Frontal cortex (tissue), 4 donors: ENCODE measurements at places on chromosomes 11 and 22. TPM values are rescaled to one million over a fixed set of nuclear protein-coding genes. Genes with fewer than 3 reads are reported as not detected.

- DNase-seq = no peak
These were observed 29.5 kb upstream of the TESMIN start for GRCh38 chr11:68780829-68781228.

DNA sequence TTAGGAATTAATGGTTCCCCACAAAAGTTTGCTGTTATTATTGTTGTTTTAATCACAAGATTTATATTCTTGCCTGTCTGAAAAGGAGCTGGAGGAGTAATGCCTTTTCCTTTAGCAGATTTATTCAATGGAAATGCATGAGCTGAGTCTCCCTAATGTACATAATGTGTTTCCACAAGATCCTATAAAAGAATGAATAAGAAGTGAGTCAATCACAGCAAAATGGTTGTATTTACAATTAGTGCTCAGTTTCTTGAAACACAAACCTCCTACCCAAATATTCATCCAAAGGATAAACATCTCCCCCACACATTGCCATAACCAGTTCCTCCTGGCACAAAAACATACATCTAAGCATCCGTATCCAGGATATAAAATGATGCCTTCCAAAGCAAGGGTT, 33.3 kb downstream of the ME3 start:
- no peak for DNase-seq

DNA sequence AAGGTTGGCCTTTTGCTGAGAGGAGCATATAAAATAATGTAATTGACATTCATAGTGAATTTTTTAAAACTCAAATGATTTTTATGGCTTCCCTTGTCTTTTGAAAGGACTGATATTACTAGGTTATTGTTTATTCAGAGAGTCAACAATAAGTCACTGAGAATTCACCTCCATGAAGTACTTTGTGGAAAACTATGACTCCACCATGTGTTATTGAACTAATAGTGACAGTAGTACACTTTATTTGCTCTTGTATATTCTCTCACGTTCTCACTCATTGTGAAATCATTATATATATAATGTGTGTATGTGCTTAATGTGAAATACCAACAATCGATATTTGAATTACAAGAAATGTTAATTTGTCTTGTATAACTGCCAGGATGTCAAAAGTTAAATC, 267.4 kb upstream of the CCDC179 start:
- no peak for DNase-seq

DNA sequence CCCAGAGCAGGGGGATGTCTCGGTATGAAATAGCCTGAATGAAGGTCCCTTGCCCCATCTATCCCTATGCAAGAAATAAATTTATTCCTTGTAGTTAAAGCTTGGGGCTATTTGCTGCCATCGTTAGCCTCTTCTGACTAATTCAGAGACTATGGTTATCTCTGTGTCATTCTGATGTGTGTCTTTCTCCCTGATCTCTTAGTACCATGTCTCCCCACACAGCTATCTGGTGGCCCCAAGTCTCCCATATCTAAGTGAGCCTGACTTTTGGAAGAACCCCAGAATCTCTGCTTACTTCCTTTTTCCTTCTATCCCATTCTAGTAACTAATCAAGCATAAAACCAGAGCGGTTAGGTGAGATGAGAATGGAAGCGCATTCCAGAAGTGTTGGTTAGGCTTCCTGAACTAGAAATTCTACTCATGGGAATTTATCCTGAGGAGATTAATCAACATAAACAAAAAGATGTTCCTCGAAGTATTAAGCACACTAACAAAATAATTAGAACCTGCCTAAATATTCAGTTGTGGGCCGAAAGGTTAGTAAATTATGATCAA, 71.4 kb upstream of the BMAL1 start:
- DNase-seq = no peak

- no peak for DNase-seq
These were observed 1620.9 kb downstream of the FAM181B start for GRCh38 chr11:81112718-81113117.

- DNase-seq = no peak
These were observed 350.2 kb upstream of the PITPNB start for GRCh38 chr22:28269277-28269676.

DNA sequence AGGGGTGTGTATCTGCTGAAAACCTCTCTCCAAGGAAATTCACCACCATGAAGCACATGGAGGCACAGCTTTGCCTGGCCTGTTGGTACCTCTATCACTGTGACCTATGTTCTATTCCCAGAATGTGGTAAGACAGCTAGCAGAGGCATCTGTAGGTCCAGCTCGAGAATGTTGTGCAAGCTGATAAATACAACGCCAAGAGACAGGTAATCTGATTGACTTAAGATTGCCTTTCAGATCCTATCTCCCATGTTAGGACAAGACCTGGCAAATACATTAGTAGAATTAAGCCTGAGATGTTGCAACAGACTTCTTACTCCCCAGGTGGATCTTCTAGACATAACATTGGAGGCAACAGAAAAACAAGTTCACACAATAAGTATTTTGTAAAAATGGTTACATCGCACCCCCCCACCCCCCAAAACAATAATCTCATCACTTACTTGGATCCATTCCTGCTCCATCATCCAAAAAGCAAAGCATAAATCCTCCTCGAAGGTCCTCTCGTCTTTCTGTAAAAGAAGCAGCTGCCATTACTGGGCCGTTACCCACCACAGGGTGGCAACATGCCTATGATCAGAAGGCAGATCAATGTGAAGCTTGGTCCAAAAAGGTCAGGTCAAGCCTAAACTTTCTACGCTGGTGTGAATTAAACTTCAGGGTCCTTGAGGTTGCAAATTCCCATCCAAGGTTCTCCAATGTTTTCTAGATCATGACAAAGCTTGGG, 18.5 kb downstream of the MORC2 start:
- no peak for DNase-seq

DNA sequence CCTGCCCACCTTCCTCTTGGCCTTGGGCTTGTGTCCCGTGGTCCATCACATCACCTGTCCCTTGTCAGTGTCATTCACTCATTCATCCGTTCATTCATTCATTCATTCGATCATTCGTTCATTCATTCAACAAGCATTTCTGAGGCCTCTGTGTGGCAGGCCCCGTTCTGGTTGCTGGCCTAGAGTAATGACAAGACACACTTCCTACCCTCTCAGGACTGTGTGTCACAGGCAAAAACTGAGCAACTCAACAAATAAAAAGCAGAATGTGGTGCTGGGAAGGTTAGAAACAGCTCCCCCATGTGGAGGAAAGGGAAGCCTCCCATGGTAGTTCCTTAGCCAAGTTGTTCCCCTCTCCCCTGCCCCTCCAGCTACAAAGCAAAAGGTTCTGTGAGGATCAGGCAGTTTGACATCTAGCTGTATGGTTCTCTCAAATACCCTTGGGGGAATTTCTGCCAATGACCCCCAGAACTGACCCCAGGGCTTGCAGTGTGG, 1.6 kb upstream of the OMP start:
- DNase-seq = no peak

GRCh38 chr11:34002420-34002819, 49.1 kb upstream of the CAPRIN1 start:
- DNase-seq = no peak

Gene PGA5
- 0.82 TPM for total RNA-seq

DNA sequence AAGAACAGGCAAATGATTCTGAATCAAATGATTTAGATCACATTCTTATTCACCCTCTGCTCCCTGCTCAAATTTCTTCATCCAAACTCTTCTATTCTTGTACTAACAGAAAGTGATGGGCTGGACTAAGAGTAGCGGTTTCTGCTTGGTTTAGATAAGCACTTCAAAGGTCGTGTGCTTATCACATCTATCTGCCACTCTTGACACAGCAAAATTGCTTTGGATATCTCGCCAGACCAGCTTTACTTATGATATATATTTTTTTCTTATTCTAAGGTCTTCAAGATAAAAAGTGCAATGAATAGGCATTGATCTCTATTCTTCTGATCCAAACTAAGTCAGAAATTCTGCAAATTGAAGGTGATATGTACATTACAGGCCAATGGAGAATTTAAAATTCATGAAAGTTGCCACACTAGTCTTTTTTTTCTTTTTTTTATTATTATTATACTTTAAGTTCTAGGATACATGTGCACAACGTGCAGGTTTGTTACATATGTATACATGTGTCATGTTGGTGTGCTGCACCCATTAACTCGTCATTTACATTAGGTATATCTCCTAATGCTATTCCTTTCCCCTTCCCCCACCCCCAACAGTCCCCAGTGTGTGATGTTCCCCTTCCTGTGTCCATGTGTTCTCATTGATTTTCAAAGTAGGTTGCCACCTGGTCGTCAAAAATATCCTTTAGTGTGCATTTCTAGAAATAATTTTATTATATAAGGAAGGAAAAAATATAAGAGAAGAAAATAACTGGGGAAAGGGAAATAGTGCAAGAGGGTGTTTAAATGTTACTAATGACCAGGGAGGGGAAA, 1941.0 kb upstream of the RAG2 start:
- no peak for DNase-seq

- no peak for DNase-seq
These were observed 33.0 kb downstream of the ATXN10 start for GRCh38 chr22:45704648-45705047.

DNA sequence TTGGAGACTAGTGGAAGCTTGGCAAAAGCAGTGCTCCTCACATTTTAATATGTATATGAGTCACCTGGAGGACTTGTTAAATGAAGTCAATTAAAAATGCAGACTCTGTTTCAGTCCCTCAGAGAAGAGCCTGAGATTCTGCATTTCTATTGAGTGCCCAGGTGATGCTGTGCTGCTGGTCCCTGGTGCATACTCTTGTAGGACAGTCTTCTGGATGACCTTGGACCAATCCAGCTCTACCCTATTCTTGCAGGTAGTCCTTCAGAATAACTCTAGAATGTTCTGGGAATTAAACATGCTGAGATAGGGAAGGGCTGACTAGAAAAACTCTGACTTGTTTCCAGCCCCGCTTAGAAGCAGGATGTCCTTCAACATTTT, 115.9 kb downstream of the CASP12 start:
- DNase-seq = no peak

GRCh38 chr22:39303358-39303757, 16.1 kb downstream of the RPL3 start:
- no peak for DNase-seq

DNA sequence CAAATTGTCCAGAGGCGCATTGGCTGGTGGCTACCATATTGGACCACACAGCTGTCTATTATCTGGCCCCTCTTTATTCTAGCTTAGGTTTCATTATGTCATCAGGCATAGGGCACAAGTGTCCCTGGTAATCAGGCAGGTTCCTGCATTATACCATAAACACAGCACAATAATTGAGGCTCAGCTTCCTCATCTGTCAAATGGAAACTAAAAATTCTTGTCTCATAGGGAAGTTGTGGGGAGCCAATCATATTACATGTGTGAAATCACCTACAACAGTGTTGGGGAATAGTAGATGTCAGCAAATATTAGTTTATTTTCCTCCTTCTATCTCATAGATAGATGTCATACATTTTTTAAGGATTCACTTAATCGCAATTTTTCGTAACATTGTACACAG, 231.0 kb upstream of the SORL1-AS1 start:
- DNase-seq = no peak

DNA sequence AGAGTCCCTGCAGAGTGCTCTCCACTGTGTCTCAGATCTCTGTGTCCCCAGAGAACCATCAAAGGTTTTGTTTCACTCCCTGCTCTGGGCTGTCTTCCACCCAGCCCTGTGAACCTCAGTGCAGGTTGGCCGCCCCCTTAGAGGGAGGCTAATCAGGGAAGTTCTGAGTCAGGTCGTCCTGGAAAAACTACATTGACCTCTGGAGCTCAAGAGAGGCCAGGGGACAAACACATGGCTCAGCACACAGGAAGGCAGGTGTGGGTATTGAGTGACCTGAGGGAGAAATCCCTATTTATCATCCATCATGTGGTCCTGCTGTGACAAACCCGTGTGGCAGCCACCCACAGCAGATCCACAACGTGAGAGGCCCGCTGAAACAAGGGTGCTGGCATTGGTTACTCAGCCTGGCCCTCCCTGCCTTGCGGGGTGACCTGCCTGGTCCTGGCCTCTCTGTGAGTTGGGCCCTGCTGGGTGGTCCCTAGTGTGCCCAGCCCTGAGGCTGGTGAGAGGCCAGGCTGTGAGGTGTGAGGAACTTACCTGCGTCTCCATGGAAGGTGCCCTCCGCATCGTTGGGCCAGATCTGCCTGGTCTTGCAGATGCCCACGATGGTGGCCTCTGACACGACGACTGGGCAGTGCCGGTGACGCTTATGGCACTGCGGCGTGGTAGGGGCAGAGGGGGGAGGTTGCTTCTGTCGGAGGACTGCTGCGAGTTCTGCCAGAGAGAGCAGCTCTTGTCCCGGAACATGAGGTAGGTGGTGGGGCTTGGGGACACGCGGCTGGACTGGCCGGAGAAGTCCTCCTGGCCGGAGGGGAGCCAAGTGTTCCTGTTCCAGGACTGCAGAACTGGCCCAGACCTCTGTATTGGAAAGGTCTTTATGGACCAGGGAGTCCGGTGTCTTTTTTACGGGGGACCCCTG, 669 bp upstream of the BCR start:
- no peak for DNase-seq

DNA sequence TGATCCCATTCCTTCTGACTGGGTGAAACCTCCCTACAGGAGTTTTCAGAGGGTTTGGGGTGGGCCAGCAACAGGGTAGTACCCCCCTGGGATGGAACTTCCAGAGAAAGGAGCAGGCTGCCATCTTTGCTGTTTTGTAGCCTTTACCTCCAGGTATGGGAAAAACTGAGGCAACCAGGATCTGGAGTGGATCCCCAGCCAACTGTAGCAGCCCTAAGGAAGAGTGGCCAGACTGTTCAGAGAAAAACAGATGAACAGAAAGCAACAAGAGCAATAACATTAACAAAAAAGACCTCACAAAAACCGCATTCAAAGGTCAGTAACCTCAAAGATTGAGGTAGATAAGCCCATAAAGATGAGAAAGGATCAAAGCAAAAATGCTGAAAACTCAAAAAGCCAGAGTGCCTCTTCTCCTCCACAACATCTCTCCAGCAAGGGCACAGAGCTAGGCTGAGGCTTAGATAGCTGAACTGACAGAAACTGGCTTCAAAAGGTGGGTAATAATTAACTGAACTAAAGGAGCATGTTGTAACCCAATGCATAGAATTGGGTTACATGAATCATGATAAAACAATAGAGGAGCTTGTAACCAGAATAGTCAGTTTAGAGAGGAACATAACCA, 1288.6 kb upstream of the CNTN5 start:
- no peak for DNase-seq

Gene FAM180B
- not detected for total RNA-seq

GRCh38 chr22:46695346-46696228, 42.5 kb downstream of the CERK start:
- DNase-seq = no peak
